ENCODE measurements at places on chromosomes 4 and X.

- no peak for DNase-seq
These were observed at the start of gene RAB33B for GRCh38 chr4:139454111-139455045. Gene RAB33B, plus strand, starts transcription at chr4:139454121. Its CDS starts 75 bp downstream, at chr4:139454196.

DNA sequence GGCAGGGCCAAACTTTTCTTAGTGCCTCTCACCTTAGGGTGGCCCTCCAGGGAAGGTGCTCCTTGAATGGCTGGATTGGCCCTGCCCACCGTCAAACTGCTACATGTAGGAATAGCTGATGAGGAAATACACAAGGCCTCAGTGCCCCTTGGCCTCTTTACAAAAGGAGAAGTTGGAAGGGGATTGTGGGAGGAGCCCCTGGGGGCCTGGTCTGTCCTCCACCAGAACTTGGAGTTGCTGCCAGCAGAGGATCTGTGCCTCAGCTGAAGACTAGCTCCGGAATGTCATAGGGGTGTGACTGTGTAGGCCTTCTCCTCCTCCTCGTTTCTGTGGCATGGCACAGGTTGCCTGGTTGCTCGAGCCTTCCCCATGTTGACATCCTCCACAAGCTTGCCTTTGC is 142.7 kb downstream of the AMMECR1 start:
- DNase-seq = no peak

DNA sequence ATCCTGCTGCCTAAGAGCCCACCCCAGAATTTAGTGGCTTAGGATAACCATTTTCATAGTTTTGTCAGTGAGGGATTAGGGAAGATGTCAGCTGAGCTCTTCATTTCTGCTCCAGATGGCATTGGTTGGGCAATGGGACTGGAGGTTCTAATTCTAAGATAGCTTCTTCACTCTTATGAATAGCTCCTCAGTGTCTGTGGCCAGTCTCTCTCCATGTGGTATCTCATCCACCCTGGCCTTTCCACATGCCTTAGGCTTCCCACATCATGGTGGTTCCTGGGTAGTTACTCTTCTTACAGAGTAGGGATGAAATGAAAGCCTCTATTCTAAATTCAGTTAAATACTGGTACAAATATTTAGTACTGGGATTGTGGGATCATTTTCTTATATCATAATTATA is 31.3 kb downstream of the REPS2 start:
- no peak for DNase-seq

GRCh38 chrX:13778916-13779315 is 38.0 kb downstream of the GPM6B start:
- no peak for DNase-seq

GRCh38 chr4:150381609-150382008 is 200.3 kb upstream of the MAB21L2 start:
- no peak for DNase-seq

DNA sequence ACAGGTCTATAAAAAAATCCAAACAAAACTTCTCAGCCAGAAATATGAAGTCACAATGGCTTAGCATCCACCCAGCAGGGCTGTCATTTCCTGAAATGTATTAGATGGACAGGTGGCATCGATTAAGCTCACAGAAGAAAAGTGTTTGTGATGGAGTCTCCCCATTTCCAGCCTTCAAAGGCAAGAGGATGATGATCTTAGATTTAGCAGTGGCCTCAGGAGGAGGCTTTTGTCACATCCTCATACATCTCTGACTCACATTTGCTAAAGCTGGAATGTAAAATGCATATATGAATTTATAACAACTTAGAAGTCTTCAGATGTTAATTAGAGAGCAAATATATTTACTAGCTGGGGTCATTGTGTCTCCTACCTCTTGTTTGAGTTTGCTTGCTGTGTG is 441.9 kb downstream of the SPRY1 start:
- DNase-seq = no peak

GRCh38 chr4:15158406-15159091 is 156.3 kb downstream of the CPEB2 start:
- no peak for DNase-seq

DNA sequence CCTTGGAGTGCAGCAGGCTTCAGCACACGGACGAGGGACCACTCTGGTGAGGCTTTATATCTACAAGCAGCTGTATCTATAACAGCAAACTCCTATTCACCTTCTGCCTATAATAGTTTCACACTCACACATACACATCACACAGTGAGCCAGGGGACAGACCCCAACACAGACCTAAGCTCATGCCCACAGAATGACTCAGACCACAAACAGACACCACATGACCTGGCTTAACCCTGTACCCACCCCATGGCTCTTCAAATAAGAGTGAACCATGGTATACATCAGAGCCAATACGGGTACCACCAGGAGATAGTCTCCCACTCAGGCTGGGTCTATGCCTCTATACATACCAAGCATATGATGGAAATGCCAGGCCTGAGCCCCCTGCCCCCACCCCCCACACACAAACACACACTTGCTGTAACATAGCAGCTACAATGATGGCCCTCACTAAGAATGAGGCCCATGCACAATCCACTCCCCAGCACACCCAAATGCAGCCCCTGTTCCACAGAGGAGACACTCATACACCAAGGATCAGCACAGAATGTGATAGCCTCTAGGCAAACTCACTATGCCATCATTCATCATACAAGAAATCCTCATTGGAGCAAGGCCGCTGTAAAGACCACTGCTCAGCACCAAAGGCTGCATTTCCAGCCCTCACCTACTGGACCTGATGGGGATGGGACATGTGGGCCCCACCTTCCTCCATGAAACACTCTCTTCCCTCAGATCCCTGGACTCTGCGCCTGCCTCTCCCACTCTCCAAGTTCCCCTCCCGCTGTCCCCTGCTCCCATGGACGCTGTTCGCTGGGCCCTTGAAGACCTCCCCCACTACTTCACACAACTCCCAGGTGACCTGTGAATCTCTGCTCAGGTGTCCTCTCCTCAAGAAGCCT is 62.1 kb upstream of the XIAP start:
- DNase-seq = no peak

- DNase-seq = no peak
These were observed 340.8 kb downstream of the PAPSS1 start for GRCh38 chr4:107379054-107379869.

DNA sequence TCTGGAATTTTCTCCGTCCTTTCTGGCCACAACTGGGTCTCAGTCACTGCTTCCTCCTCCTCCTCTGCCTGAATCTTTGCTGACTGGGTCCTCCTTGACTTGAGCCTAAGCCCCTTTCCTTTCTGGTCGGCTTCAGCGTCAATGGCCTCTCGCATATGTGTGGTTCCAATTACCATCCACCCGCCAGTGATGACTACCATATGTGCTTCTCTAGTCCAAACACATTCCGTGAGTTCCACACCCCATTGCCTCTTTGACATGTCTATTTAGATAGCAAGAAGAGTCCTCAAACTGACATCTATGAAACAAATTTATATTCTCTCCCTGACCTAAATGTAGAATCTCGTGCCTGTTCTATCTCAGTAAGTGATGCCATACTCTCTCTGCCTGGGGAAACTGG is 19.8 kb downstream of the MXRA5 start:
- no peak for DNase-seq

DNA sequence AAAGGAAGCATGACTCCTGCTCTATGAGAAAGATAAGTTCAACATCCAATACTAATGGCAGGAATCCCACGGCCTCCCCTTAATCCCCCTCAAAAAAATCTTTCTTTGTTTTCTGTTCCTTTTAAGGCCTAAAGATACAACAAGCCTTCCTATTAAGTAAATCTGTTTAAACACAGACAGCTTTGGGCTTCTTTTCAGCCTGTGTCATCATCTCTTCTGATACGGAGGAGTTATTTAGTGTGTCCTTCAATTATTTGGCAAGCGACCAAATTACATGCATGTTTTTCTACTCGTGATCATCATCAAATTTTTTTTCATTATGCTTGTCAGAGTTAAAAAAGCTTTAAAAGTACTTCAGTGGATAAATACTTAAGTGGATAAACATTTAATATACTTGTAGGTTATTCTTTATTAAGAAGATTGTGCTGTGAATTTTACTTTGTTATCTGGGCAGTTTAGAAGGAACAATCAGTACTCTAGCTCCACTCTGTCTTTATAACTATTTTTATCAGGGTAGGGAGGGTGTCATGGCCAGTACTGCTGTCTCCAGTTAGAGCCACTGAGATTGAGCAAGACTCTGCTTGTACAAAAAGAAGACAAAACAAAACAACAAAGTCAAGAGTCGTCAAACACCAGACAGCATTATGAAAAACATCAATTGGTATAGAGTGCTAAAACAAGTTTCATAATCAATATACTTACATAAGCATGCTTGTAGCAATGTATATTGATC is 210.7 kb downstream of the PRR32 start:
- no peak for DNase-seq

- DNase-seq = no peak
These were observed 167.2 kb downstream of the EVC2 start for GRCh38 chr4:5541169-5541568.

DNA sequence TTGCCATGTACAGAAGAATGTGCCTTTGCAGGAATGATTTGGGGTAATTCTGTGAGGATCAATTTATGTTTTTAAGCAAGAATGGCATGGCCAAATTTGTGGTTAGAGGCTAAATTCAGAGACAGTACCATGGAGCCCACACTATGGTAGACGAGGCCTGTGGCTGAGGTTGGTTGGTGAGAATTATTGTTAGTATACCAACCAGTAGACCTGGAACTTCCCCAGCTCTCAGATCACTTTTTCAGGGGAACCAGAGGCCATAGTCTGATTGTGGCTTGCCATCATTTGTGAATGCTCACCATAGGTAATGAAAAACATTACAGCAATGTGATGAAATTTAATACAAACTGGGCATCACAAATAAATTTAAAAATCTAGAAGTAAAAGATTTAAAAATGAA is 56.3 kb downstream of the SHISA3 start:
- DNase-seq = no peak

DNA sequence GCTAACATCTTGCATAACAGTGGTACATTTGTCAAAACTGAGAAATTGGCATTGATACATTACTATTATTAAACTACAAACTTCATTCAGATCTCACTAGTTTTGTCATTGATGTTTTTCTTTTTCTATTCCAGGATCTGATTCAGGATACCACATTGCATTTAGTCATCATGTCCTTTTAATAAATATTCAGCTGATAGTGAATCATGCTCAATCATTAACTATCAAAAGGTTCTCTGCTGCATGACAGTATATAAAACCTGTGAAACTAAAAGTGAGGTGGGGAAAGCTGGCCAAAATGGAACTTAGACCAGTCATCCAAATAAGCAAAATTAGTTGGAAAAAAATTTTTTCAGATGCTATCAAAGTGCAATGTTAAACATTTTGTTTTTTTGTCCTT is 28.1 kb upstream of the HS6ST2 start:
- no peak for DNase-seq

GRCh38 chrX:16822723-16823122 is 36.5 kb downstream of the TXLNG start:
- DNase-seq = no peak

DNA sequence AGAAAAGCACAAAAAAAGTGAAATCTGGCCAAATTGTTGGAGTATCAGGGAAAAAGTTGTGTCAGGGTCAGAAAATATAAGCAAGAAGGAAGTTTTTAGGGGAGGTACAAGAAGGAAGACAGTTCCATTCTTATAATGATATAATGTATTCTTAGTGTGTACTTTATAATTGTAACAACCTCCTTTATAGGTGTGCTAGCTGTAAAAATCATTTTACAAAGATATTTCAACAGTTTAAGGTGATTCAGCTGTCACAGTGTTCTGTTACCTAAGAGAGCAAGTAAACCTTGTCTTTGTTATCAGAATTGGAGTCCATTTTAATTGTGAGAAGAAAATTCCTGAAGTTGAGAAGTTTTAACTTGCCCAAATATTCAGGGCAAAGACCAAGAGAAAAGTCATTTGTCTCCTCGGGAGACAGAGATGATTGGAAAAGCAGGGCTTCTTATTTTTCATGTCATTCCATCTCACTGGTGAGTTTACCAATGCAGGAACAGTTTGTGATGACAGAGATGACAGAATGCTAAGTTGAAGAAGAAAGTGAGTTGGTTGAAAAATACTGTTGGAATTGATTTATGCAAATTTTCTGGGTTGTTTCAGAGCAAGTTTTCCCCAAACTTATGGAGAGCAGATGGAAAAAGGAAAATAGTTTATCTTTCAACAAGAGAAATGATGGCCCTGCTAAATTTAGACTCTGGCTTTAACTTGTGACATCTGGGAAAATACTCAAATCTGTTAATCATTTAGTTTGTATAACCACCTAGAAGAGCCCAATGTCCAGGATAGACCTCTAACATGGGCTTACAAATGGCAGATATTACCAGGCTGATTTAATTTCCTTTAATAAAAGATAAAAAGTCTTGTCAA is 14.8 kb downstream of the INTS6L start:
- DNase-seq = no peak

GRCh38 chr4:10063544-10064300 is 42.4 kb upstream of the SLC2A9 start:
- DNase-seq = no peak

GRCh38 chr4:38076153-38076669 is 116.0 kb downstream of the PTTG2 start:
- no peak for DNase-seq

GRCh38 chrX:18674417-18674787 is 2.5 kb upstream of the RS1 start:
- DNase-seq = peak; percentile 33

GRCh38 chr4:30844861-30845582 is 124.9 kb downstream of the PCDH7 start:
- DNase-seq = no peak

GRCh38 chr4:24975510-24975909 is 55.2 kb downstream of the LGI2 start:
- DNase-seq = no peak

GRCh38 chr4:17098996-17099395 is 200.6 kb upstream of the LDB2 start:
- no peak for DNase-seq

DNA sequence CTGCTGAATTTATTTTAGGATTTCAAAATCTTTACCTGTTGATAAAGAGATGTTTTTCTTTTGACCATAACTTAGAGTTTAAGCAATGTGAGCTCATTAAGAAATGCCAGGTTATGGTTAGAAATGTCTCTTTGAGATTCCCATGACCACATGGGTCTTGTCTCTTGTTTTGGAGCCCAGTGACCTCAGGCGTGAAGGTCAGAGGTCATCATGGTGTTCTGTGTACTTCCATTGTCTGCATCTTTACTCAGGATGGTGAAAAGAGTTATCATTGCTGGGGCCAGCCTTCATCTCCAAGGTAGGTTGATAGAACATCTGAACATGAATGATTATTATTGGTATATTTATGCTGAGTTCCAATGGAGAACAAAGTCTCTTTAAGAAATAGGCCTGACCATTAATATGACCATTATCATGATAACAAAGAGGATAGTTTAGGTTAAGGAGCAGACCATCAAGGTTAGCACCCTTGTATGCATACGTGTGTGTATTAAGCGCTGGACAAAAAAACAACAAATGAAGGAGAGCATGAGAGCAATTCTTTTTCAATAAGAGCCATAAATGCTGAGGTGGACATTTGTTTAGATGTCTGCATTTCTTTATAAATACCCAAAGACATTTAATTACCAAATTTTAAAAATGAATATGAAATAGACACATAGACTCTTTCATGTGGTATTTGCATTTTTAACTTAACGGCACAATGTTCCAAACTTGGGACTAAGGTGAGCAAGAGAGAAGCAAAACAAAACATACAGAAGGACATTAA is 120.6 kb upstream of the PAQR3 start:
- DNase-seq = no peak

GRCh38 chr4:7781993-7782392 is 157.7 kb downstream of the AFAP1 start:
- no peak for DNase-seq

Data from GM13976 (cell line).